HS-27A (cell line): ENCODE measurements at places on chromosomes 12 and 14.

GRCh38 chr12:64221651-64222008 is 466 bp downstream of the KICS2 start:
- peak; percentile 65 for DNase-seq

GRCh38 chr12:80222261-80222660 is 122.9 kb downstream of the OTOGL start:
- no peak for DNase-seq

DNA sequence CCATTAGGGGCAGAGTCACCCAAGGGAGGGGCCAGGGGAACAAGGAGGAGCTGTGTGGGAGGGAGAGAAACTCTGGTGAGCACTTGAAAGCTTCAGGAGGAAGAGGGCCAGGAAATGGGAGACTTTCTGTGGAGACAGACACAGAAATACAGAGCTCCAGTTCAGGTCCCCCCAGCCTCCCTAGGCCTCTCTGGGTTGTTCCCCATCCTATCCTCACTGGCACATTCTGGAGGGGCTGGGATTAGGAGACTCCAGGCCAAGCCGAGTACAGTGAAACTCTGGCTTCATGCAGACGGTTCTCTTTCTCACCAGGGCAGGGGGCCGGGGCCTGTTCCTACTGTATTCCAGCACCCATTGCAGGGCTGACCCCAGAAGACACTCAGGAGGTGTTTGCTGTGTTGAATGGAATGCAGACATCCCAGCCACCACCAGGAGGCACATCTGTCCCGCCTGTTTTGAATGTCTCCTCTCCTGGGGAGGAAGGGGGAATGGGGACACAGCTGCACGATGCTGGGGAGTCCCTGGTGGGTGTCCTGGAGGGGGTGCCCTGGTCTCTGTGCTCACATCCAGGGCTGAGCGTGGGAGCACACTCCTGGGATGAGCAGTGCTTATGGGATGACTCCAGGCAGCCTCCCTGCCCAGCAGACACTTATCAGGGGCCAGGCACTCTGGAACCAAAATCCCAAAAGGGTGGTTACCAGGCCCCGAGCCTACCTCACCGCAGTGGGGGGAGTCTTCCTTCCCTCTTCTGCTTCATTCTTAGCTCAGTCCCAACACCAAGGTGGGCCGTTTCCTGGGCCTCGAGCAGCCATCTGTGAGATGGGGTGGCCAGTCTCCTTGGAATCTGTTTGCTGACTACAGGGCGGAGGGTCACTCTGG is 5.5 kb upstream of the KRT84 start:
- no peak for DNase-seq

- no peak for DNase-seq
Measured at GRCh38 chr12:114901316-114901715, 217.3 kb upstream of the TBX3 start.

GRCh38 chr12:100956311-100956852 is 161.8 kb downstream of the ANO4 start:
- DNase-seq, result no peak

- DNase-seq, result no peak
Measured at GRCh38 chr14:84584511-84584910, 945.4 kb upstream of the FLRT2 start.

GRCh38 chr12:45336762-45337596 is 121.1 kb downstream of the ANO6 start:
- peak; percentile 42 for DNase-seq

DNA sequence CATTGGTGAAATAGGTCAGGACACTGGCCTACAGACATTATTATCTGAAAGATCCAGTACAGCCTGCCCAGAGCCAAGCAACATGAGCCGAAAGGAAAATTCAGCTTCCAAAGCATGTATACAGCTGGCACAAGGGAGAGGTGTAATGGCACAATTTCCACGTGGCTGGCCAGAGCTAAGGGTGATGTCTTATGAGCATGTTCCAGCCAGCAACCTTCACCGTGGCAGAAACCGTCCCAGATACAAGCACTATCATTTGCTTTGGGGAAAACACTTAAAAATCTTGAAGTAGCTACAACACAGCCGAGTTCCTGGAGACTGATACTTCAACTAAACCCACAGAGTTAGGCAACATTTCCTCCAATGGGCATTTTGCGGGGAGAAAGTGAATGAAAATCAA is 44.5 kb downstream of the CORO1C start:
- no peak for DNase-seq

DNA sequence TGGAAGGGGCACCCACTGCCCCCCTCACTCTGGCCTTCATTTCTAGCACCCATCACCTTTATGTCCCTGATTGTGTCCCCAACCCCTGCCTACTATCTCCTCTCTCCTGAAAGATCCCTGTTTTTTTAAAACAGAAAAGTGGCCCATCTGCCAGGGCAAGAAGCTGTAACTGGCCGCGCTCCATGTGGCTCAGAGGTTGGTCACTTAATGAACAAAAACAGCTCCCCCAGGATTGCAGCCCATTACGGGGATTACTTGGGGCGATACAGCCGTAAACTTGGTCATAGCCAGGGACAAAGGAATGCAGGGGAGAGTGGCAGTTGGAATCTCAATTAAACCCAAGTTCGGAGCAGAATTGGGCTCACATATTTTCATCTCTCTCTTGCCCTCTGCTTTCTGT is 34.8 kb upstream of the VSX2 start:
- DNase-seq, result no peak

- no peak for DNase-seq
Measured at GRCh38 chr12:107329569-107330324, 236.4 kb upstream of the CRY1 start.

- DNase-seq, result no peak
Measured at GRCh38 chr14:45868863-45869262, 615.9 kb upstream of the MIS18BP1 start.

GRCh38 chr12:29547864-29548263 is 50.4 kb upstream of the OVCH1 start:
- DNase-seq, result no peak

GRCh38 chr12:50025187-50026059 is at the start of gene RACGAP1:
RACGAP1 (minus strand) TSS chr12:50025494; CDS start chr12:50016715, 8,779 bp downstream.
- peak; percentile 95 for DNase-seq

GRCh38 chr14:29752221-29752923 is 175.3 kb downstream of the PRKD1 start:
- DNase-seq, result no peak

DNA sequence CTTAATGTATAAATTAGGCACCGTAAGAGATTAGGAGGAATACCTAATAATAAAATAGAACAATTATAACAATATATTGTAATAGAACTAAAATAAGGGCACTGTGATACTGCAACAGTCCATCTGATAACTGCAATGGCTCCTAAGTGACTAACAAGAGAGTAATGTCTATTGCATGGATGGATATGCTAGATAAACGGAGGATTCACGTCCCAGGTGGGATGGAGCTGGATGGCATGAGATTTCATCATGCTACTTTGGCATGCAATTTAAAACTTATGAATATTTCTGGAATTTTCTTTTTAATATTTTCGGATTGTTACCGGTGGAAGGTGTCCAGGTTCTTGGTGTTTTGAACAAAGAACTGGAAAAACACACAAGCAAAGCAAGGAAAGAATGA is 2.2 kb upstream of the TMEM19 start:
- no peak for DNase-seq

GRCh38 chr12:65500091-65500900 is 221.8 kb downstream of the MSRB3 start:
- DNase-seq, result no peak

DNA sequence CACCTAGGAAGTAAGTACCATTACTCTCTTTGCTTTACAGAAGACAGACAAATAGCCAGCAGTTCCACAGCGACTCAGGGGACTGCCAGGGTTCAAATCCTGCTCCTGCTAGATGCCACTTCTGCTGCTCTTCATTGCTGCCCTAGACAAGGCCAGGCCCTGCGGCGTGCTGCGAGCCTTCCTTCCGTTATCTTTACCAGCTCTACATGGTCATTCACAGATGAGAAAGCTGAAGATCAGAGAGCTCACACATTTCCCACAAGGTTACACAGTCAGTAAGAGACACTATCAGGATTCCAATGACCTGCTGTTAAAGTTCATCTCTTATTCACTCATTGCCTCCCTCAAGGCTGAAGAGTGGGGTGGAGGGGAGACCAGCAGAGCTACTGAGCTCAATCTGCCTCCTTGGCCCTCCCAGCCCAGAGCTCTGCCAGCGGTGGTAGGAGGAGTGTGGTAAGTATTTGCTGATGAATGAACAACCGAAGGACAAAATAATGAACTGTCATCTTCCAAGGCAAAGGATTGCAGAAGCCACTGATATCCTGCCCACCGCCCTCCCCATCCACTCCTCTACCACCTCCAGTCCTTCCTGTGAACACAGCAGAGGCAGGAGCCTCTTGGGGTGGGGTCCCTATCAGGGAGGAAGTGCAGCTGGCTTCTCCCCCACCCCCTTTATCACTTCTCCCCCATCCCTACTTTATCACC is 14.6 kb upstream of the HDAC7 start:
- DNase-seq, result no peak

DNA sequence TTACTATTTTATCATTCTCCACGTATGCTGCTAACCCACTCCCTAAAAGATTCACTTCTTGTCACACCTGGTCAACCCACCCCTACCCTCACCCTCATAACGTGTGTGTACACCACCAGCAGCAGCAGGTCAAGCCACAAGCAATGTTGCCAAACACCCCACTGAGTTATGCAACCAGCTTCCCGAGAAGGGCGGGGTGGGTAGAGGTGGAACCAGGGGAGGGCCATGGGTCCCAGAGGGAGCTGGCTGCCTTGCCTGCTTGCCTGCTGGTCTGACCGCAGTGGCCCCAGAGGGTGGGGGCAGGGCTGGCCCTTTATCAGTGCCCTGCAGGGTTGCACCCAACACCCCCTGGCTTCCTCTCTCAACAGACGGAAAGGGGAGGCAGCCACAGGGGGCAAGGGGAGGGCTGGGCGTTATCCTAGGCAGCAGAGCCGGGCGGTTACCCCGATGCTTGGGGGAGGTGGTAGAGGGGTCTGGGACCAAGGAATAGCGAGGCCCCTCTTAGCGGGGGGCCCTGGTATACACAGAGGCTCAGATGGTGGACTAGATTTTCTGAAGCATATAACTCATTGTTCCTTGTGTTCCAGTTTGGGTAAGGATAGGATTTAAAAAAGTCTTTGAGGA is 3.5 kb upstream of the NFE2 start:
- DNase-seq, result no peak

GRCh38 chr14:73290279-73290678 is 53.0 kb downstream of the PAPLN start:
- DNase-seq, result no peak

- DNase-seq, result no peak
Measured at GRCh38 chr12:6461401-6462233, 8.9 kb downstream of the VAMP1 start.

GRCh38 chr14:99267837-99268781 is 3.9 kb downstream of the BCL11B start:
- no peak for DNase-seq

- no peak for DNase-seq
Measured at GRCh38 chr14:39417014-39417413, 15.2 kb downstream of the FBXO33 start.
